ENCODE measurements at places on chromosomes 6 and 20.

- DNase-seq, result no peak
These were observed 89.9 kb upstream of the ZNF217 start for GRCh38 chr20:53683506-53683905.

- DNase-seq, result no peak
These were observed 805.5 kb upstream of the SLC35B3 start for GRCh38 chr6:9240861-9241260.

- no peak for DNase-seq
These were observed 42.4 kb downstream of the TNFRSF21 start for GRCh38 chr6:47267301-47267700.

GRCh38 chr20:50464725-50465650 lies 45.2 kb upstream of the PTPN1 start:
- no peak for DNase-seq

- DNase-seq, result no peak
These were observed 32.5 kb upstream of the PIM1 start for GRCh38 chr6:37137201-37138090.

- DNase-seq, result no peak
These were observed 17.1 kb downstream of the MRPL14 start for GRCh38 chr6:44110005-44110676.

DNA sequence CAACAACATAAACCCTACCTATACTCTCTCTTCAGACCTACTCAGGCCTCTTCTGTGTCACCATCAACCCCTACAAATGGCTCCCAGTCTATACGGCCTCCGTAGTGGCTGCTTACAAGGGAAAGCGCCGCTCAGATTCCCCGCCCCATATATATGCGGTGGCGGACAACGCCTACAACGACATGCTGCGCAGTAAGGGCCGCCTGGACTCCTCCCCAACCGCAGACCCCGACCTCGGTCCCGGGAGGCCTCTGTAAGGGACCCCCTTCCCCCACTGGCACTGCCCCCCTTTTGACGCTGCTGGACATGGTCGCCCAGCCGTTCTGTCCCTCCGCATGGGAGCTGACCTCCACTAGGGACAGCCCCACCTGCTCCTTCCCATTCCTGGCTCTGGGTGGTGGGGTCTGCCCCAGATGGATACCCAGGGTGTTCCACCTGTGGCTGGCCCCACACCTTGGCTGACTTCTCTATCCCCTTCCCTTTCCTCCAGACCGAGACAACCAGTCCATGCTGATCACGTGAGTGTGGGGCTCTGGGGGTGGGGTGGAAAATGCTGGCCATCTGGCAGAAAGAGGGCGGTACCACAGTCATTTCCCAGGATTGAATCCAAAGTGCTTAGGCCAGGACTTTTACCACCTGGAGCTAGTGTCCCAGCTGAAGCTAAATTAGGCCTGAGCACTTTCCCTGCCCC lies 25.0 kb downstream of the MYH7B start:
- no peak for DNase-seq

DNA sequence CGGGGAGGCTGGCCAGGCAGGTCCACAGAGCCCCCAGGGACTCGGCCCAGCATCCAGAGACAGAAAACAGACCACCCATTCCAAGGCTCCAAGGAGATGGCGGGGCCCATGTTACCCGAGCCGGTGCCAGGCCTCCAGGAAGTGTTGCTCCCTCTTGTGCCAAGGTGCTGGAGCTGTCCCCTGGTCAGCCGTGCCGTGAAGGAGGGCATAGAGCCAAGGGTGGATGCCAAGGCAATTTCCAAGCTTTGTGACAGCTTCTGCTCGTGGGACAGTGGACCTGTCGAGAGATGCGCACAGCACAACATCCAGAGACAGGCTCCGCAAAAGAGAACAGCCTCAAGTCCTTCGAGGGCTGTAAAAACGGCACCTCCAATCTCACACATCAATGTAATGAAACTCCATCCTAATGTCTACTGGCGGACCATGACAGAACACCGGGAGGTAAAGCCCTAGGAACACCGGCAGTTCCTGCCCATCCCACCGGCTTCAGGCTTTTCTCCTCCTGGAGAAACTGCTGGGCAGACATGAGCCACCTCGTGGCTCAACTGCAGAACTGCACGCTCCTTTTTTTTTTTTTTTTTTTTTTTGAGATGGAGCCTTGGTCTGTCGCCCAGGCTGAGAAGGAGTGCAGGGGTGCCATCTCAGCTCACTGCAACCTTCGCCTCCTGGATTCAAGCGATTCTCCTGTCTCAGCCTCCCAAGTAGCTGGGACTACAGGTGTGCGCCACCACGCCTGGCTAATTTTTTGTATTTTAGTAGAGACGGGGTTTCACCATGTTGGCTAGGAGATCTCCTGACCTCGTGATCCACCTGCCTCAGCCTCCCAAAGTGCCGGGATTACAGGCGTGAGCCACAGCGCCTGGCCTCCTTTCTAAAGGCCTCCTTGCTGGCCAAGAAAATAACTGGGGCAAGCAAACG lies 30.9 kb upstream of the AVP start:
- no peak for DNase-seq

GRCh38 chr6:144952456-144953240 lies 667.5 kb downstream of the UTRN start:
- DNase-seq, result no peak

DNA sequence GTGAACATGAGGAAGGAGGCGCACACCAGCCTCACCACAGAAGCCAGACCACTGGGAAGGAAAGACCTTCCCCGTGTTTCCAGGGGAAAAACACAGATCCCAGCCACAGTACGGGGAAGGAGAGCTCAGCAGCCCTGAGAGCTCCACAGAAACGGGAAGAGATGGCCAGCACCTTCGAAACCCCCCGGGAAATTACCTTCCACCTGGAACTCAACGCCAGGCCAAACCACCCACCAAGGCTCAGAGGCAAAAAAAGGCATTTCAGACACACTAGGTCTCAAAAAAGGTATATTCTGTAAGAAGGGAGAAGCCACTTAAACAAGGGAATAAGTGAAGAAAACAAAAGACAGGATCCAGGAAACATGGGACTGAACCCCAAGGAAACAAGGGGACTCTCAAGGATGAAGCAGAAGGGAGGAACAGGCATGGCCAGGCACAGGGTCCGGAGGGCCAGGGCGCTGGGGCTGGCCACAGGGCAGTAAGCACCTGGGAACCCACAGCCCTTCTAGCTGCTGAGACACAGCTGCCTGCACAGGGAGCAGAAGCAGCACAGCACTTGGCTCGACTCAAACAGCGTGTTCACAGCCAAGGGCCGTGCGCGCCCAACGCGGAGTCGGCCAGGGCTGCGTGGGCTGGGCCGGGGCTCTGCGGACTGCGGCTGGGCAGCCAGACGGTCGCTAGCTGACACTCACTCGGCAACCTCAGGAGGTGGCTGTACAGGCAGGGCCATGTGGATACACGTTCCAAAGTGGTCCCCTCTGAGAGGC lies 44.6 kb downstream of the TAF4 start:
- DNase-seq, result no peak

DNA sequence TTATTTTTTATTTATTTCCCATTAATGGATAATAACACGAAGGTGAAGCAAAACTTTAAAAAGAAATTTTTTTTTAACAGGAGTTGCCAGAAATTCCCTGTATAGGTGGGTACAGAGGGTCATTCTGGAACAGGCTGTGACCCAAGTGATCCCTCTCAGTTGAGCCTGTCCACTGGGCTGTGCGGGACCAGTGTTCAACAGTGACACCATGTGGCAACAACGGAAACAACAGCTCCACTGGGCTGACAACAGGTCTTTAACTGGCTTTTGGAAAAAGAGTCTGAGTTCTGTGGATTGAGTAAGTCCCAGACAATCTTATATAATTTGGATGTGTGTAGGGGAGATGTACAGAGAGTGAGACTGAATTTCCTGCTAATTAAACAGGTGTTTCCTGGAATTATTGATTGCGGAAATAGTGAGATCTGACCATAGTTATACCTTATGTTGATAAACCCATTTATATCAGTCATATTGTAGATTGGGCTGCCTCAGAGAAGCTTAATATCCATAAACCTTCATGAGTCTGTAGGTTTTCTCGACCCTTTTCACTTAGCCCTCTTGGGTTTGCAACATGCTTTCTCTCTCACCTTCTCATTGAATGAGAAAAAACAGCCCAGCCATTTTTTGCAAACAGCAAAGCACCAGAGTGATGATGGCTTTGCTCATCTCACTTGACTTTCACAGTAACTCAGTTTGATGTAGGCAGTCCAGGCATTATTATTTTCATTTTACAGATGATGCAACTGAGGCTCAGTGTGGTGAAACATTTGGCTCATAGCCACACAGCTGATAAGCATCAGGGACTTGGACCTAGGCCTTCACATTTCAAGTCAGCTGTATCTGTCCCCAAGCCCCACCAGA lies 17.5 kb downstream of the KIAA1755 start:
- DNase-seq, result no peak

DNA sequence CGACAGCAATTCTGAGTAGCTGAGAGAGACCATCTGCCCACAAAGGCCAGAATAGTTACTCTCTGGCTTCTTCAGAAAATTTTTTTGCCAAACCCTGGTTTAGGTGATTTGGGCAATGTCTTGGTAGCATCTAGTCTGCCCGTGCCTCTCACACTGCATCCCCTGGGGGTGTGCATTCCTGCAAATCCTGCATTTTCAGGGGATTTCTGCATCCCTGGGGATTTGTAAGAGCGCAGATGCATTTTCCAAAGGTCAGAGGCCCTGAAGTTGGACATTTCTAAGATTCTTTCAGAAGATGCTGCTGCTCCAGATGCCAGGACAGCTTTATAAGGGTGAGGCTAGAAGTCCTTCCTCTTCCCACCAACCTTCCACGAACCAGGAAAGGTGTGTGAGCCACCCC lies 4.0 kb downstream of the CST9 start:
- no peak for DNase-seq

DNA sequence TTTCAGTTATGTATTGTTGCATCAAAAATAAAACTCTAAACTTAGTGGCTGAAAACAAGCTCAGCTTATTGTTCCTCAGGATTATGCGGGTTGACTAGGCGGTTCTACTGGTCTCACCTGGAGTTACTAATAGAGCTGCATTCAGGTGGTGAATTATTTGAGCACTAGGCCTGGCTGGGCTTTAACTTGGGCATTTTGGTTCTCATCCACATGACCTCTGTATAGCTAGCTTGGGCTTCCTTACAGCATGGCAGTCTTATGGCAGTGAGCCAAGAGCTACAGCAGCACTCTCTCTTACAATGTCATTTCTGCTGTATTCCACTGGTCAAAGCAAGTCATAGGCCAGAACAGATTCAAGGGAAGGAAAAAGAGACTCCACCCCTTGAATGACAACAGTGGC lies 1.6 kb downstream of the PGBD1 start:
- no peak for DNase-seq

DNA sequence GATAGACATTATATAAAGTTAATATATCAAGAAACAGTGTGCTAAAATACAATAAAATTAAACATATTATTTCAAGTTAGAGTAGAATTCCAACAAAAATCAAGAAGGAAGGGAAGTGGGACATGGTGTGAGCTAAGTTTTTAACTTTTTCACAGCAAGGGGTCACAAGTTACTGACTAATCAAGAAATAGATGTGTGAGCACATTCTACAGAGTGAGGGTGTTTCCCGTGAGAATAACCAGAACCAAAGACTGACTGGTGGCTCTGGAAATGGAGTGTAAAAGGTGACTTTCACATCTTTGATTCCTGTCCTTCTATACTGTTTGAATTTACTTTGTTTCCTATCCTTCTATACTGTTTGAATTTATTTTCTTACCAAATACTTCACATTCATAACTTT lies 206.6 kb downstream of the TASP1 start:
- DNase-seq, result no peak

GRCh38 chr6:150844371-150844770 lies 21.1 kb upstream of the MTHFD1L start:
- DNase-seq, result no peak

DNA sequence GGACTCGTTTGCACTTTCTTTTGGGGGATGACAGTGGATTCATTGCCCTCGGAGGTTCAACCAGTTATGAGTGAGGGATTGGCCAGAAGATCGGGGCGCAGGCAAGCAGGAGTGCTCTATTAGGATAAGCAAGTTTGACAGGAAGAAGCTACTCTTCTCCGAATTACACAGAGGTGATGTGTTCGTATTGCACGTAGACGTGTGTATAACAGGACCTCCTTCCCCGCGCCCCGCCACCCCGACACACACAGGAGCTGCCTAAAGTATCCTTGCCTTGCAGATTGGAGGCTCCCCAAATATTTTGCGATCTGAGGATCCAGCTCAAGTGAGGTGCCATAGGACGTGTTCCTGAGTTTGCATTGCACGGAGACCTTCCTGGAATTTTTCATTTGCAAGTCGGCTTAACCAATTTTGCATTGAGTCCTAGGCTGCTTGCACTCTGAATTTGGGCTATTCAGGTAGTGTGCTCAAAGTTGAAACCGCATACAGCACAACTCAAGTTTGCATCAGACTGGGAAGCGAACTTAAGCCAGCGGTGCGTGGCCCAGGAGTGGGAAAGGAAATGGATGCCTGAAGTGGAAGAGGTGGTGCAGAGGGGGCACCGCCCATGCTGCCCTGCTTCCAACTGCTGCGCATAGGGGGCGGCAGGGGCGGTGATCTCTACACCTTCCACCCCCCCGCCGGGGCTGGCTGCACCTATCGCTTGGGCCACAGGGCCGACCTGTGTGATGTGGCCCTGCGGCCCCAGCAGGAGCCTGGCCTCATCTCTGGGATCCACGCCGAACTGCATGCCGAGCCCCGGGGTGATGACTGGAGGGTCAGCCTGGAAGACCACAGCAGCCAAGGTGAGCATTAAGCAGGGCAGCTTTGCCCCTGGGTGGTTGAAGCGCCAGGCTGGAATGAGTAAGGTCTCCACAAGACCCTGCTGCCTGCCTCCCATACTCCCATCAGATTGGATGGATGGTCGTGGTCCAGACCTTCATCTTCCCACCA lies 770 bp downstream of the TCF19 start:
- DNase-seq, result peak; percentile 19

GRCh38 chr20:9440892-9441291 lies 73.5 kb upstream of the LAMP5 start:
- no peak for DNase-seq

DNA sequence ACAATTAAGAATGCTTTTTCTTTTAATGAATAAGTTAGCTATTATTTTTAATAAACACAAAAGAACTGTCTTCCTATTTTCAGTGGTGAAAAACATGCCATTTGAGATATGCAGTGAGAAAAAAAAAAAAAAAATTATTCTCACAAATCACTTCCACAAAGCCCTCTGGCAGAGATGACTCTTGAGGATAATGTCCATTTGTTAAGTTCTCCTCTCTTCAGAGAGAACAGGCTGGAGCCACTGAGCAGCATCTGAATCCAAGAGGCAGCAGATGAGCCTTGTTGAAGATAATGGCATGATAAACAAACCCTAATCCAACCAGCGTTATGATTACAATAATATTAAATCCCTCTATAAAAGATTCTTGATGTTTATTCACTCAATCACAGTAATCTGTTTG lies 105.0 kb downstream of the PTPRK start:
- no peak for DNase-seq

Data from activated naive CD4-positive, alpha-beta T cell treated with anti-CD3 and anti-CD28 coated beads, Interleukin-2, amount 50 U/mL, for 16 hours (primary cell).